ENCODE measurements at places on chromosomes 16 and 17.

DNA sequence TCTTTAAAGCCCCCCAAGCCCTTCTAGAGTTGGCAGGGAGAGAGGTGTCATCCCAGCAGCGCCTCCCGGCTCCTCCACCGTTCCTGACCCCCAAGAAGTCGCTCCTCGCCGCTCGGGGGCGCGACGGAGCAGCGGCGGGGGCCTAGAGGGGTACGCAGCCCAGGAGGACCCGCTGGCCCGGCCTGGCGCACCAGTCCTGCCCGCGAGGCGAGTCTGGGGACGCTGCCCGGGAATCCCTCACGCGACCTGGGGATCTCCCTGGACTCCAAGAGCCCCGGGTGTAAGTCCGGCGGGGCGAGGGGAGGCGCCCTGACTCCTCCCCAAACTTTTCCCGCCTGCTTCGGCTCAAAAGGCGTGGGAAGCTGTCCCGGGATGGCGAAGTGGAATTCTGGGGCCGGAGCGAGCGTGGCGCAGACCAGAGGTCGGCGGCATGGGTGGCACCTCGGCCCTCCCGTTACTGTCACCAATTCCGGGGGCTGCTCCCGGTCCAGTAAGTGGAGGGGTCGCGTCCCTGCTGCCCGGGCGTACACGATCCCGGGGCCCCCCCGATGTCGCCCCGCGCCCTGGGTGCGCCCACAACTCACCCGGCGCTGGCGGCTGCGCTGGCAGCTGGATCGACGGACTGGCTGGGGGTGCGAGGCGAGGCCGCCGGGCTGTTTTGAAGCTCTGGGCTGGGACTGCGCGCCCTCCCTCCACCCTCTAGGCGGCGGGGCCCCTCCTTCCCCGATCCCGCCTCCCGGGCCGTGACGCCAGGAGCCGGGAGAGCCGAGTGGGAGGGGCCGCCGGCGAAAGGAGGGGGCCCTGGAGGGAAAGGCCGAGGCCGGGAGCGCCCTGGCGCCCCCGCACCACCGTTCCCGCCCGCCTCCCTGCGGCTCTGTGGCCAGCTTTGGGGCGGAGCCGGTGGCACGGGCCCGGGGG, at the start of gene EMP2:
TSS of gene EMP2 (minus strand) at position 634 of the 918 bp plus-strand sequence. CDS start 32,981 bp downstream, outside the sequence.
- peak; percentile 90 for DNase-seq

GRCh38 chr17:17763734-17764133, 73.1 kb downstream of the SREBF1 start:
- no peak for DNase-seq

- DNase-seq, result peak; percentile 97
These were observed 17.2 kb downstream of the ADAM11 start for GRCh38 chr17:44775838-44776621.

DNA sequence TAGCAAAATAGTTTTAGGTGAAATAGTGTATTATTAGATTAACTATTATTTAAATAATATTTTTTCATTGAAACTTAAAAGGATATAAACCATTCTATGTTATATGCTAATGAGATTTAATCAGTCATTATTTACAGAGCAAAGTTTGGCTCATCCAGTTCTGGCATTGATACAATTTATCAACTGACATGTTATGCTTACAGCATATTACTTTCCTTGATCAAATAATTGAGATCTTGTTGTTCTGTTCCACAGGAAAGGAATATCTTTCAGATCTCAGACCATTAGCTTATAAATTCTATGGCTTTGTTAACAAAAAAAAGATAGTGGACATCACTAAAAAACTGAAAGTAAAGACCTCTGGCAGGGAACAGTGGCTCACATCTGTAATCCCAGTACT, 403.0 kb downstream of the ZFHX3 start:
- DNase-seq, result no peak

- no peak for DNase-seq
These were observed 725.7 kb upstream of the GOT2 start for GRCh38 chr16:59459806-59460205.

DNA sequence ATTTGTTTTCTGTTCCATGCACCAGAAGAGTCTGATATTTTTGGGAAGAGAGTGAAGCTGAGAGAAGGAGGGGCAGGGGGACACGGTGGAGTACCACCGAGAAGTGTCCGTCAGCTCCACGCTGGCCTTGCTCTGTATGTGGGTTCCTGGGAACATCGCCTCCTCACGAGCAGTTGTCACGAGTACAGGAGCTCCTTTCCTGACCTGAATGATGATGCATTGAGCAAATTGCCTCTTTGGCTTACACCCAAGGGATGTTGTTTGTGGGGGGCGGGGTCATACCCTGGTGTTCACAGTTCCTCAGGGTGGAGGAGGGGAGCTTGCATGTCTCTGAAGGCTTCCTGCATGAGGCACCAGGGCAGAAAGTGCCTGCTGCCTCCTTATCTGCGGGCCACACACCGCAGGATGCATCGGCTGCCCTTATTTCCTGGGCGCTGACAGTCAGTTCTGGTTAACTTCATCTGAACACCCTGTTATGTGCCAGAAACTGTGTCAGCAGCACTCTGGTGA, 36.2 kb downstream of the RGS9 start:
- DNase-seq, result no peak

- DNase-seq, result no peak
These were observed 12.4 kb downstream of the NAT9 start for GRCh38 chr17:74763565-74764387.

- no peak for DNase-seq
These were observed 38.2 kb downstream of the PITPNC1 start for GRCh38 chr17:67415291-67415690.

DNA sequence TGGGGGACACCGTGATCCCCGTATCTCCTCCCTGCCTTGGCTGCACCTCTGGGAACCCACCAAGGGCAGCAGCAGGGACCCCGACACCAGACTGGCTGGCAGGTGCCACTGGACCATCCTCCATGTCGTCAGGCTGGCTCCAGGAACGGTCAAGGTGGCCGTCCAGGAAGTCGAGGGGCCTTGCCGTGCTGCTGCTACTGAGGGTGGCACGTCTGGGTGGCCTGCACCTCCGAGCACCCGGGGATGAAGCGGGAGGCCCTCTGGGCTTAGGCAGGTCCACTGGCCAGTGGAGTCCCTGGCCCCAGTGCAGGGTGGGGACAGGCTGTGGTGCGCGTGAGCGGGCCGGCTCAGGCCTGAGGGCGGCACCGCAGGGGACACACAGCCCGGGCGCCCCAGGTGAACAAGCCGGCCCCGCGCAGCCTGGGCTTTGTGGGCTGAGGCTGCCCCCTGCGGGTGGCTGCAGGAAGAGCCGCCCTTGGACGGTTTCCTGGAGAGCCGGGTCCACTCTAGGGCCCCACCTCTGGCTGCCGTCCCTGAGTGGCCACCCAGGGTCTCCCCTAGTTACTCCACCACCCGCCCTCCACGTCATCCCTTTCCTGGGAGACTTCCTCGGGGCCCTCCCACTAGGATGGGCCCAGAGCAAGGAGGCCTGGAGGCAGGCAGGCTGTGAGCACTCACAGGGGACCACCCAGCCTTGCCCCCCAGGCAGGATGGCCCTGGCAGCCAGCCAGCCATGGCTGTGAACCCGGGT, 42.8 kb upstream of the ZC3H18 start:
- DNase-seq, result no peak

GRCh38 chr17:2233441-2233947, 70.1 kb downstream of the SMG6 start:
- DNase-seq, result no peak

DNA sequence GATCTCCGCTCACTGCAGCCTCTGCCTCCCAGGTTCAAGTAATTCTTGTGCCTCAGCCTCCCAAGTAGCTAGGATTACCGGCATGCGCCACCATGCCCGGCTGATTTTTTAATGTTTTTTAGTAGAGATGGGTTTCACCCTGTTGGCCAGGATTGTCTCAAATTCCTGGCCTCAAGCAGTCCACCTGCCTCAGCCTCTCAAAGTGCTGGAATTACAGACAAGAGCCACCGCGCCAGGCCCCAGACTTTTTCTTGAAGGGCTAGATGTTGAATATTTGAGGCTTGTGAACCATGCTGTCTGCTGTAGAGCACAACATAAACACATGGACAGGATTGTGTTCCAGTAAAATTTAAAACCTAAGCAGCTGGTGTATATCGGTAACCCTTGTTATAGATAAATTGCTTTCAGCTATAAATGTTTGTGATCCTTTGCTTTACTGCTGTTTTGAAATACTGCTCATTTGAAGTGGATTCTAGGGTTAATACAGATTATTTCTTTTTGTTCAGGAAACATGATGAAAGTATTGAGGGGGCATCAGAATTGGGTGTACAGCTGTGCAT, 12.4 kb downstream of the WSB1 start:
- no peak for DNase-seq

- no peak for DNase-seq
These were observed 114.7 kb downstream of the AMFR start for GRCh38 chr16:56310690-56311089.

DNA sequence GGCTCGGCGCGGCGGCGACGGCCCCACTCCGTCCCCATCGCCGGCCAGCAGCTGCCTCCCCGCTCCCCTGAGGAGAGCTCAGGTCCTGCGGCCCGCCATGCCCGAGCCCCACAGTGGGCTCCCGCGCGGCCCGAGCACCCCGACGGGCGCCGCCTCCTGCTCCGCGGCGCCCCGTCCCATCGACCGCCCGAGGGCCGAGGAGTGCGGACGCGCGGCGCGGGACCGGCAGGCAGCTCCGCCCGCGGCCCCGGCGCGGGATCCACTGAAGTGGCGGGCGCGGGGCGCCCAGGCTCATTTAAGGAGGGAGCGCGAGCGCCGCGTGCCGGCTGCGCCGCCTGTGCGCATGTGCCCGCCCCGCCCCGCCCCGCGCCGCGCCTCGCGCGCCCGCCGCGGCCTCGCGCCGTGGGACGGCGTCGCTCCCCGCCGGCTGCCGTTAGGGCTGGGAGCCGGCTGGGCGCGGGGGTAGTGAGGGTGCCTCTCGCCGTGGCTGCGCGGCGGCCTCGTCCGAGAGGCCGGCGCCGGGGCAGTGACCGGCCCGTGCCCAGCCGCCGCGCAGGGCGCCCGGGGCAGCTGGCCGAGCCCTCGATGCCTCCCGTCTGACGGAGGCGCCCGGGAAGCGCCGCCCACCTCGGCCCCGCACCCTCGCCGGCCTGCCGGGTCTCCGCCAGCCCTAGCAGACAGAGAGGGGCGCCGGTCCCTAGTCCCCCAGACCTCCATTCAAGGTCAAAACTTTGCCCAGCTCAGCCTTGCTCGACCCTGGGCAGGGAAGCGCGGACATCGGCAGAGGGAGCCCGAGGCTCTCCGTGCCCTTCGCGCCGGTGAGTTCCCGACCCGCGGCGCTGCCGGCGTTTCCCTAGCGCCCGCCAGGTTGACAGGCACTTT, at the start of gene NETO2:
TSS of gene NETO2 (minus strand) at position 269 of the 882 bp plus-strand sequence. CDS start 333 bp downstream, outside the sequence.
- peak; percentile 64 for DNase-seq

DNA sequence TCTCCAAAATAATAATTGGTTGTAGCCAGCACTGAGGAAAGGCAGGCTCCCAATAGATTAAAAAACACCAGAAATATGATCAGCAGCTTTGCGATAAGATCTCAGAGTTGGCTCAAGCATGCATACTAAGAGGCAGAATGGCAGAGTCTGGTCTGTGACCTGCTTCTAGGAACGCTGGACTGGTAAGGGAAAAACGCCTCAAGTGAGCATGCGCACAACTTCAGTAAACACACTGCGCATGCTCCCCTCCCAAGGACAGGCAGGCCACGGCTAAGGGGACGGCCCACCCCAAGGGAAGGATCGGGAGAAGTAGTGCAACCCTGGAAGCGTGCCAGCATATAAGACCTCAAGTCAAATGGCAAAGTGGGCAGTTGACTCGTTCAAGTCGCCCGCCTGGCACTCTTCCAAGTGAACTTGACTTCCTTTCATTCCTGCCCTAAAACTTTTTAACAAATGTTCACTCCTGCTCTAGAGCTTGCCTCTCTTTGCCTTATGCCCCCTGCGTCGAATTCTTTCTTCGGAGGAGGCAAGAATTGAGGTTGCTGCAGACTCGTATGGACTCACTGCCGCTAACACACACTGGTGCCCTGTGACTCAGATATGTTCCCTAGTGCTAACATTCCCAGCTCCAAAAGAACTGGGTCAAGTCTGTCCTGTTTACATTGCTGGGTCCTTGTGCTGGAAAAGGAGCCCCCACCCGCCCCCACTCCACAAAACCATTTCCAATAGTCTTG, 22.4 kb upstream of the PRM1 start:
- DNase-seq, result no peak

Measured in sciatic nerve (tissue), 2 donors.